Fibroblast of skin of left biceps (primary cell): ENCODE measurements at places on chromosomes 5 and 9.

DNA sequence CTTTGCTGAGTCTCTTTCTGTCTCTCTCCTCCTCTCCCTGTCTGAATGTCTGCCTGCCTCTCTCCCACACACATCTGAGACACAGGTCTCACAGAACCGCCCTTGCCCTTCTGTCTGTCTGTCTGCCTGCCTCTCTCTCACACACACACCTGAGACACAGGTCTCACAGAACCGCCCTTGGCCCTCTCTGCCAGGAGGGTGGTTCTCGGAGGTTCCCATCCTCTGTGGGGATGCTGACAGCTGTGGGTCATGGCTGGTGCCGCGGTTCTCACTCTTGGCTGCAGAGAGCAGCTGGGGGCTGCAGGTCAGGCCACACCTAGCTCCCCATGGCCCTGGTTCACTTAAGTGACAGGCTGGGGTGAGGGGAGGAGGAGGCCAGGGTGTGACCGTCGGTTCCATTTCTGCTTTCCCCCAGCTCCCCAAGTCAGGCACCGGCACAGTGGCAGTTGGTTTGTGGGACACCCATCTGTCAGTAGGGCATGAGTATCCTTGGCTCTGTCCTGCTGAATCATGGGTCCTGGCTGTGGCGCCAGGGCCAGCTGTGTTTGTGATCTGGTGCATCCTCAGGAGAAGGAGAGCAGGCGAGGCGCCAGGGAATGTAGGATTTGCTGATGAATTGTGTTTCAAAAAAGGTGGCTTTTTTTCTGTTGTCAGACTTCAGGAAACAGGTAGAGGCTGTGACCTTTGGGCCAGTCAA is 42.3 kb upstream of the CLPTM1L start:
- no peak for DNase-seq

DNA sequence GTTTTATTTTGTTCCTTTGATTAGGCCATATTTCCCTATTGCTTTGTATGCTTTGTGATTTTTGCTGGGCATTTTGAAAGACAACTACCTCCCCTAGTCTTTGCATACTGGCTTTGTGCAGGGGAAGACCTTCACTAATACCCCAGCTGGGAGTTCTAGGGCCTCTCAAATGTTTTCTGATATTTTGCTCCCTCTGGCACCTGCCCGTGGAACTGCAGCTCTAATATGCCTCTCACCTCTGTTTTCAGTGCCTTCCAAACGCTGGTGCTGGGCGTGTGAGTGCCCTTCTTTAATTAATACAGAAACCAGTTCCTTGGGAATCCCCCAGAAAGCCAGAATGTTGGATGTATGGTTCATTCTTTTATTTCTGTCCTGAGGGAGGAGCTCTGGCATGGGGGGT is 204.5 kb downstream of the COMMD10 start:
- DNase-seq = no peak

- no peak for DNase-seq
Measured at GRCh38 chr9:114155995-114156656, 789 bp downstream of the COL27A1 start.

- DNase-seq = no peak
Measured at GRCh38 chr9:84893419-84894128, 224.0 kb downstream of the NTRK2 start.

- no peak for DNase-seq
Measured at GRCh38 chr5:14830210-14831005, 41.2 kb downstream of the ANKH start.
